ENCODE measurements at places on chromosomes 16 and 17.

DNA sequence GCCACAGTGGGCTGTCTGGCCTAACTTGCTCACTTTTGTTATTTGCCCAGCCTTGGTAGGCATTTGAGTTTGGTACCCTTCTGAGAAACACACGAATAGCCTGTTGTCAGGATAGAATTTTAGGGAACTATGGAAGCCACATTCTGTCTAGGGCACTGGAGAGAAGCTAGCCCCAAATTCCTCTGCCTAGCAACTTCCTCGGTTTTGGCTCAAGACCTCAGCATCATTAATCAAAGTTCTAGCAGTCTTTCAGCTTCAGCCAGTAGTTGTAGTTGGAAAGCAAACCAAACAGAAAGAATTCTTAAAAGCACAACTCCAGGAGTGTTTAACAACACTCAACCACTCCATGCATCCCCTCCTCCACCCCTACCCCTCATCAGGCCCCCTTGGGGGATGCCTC lies 572.1 kb upstream of the PSMD7 start:
- DNase-seq = peak; percentile 22

- no peak for DNase-seq
Observed at GRCh38 chr16:52203096-52203495, 343.8 kb downstream of the TOX3 start.

- DNase-seq = no peak
Observed at GRCh38 chr17:44469676-44470075, 33.5 kb downstream of the GPATCH8 start.

DNA sequence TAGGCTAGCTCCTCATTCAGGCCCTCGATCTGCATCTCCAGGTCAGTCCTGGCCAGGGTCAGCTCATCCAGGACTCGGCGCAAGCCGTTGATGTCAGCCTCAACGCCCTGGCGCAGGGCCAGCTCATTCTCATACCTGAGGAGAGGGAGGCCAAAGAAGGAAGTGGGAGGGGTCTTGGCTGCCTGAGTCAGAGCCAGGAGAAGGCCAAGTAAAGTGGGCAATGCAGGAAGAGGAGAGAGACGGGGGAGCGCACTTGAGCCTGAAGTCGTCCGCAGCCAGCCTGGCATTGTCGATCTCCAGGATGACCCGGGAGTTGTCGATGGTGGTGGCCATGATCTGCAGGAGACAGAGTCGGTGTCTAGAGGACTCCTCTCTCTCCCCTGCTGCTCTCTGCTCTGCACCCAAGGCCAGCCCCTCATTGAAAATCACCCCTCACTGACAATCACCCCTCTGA lies 1.8 kb downstream of the KRT15 start:
- no peak for DNase-seq

GRCh38 chr16:72961863-72962262 lies 86.1 kb downstream of the ZFHX3 start:
- no peak for DNase-seq
